ENCODE measurements at places on chromosomes 12 and 14.

GRCh38 chr12:120787889-120788288, 62.3 kb downstream of the ACADS start:
- DNase-seq, result no peak

GRCh38 chr14:72419226-72419775, 474.6 kb downstream of the DPF3 start:
- DNase-seq, result no peak

- peak; percentile 36 for DNase-seq
Measured at GRCh38 chr14:57390806-57391516, 575 bp downstream of the NAA30 start.

DNA sequence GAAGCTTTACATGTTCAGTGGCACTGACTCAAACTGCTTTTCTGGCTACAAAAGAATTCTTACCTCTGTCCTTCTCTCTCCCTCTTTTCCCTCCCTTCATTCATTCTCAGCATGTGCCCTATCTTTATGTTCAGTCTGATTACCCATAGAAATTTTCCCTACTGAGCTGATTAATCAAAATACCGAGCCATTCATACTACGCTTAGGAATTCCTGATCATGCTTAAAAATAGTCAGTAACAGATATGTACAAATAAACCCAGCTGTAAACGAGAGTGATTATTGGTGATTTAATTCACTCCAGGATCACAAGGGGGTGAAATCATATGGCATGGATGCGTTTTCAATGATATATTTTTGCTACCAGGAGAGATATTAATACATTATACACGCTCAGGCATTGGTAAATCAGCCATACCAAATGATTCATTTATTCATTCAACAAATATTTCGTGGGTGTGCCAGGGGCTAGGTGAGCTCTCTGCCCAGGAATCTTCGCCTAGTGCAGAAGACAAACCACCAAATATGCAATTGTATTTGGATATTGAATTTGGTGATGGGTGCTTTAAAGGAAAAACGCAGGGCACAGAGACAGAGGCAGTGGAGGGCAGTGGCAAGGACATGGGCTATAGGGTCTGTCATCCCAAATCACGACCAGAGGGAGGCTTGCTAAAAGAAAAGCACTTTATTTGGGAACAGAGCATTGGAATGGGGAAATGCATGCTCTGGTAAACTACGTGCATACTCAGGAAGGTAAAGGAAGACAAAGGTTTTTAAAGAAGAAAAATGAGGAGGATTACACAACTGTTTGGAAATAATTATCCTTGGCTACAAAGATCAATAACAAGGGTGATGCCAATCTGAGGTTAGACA, 13.9 kb upstream of the VRK1 start:
- no peak for DNase-seq

GRCh38 chr14:23089498-23090253, 5.3 kb downstream of the ACIN1 start:
- no peak for DNase-seq

Data from NCI-H526 (cell line).